PC-3 (cell line): ENCODE measurements at places on chromosomes 1 and 21. TPM values are rescaled to one million over a fixed set of nuclear protein-coding genes. Genes with fewer than 3 reads are reported as not detected.

- DNase-seq, result no peak
Observed at GRCh38 chr1:117580882-117581281, 25.0 kb upstream of the TENT5C start.

Gene CHAF1B
- 18.5 and 19.0 TPM in 2 replicates for total RNA-seq

GRCh38 chr1:169250795-169251194, 116.8 kb downstream of the NME7 start:
- no peak for DNase-seq

GRCh38 chr1:1236176-1236763, 4.2 kb downstream of the B3GALT6 start:
- no peak for DNase-seq

Gene PHTF1
- total RNA-seq, result 23.4 and 27.3 TPM in 2 replicates
